Foreskin melanocyte (primary cell): ENCODE measurements at places on chromosomes 1 and 21.

DNA sequence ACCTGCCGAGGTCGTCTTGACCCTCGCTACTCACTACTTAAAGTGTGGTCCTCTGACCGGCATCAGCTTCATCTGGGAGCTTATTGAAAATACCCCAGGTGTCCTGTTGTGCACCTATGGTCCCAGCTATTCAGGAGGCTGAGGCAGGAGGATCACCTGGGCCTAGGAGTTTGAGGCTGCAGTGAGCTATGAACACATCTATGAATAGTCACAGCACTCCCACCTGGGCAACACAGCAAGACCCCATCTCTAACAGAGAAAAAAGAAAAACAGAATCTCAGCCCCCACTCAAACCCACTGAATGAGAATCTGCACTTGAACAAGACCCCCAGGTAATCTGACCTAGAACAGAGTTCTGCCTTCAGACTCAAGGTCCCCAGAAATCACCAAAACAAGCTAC lies 8.7 kb upstream of the OLIG1 start:
- no peak for DNase-seq

- no peak for DNase-seq
Observed at GRCh38 chr1:106680216-106680615, 376.3 kb upstream of the PRMT6 start.

DNA sequence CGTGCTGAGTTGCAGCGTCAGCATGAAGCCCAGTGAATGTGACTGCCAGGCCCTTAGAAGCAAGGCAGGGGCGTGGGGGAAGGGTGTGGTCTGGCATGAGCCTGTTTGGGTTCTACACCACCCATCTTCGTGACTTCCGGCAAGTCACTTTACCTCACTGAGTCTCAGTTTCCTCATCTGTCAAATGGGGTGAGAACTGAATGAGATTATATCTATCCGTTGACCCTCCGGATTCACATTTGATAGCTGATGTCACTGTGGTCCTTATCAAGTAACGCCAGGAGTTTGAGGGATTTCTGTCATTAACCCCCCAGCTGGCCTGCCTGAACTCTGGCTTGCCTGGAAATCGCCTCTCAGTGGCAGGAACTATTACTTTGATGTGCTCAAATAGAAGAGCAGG lies 15.6 kb downstream of the MRPL37 start:
- DNase-seq = no peak

DNA sequence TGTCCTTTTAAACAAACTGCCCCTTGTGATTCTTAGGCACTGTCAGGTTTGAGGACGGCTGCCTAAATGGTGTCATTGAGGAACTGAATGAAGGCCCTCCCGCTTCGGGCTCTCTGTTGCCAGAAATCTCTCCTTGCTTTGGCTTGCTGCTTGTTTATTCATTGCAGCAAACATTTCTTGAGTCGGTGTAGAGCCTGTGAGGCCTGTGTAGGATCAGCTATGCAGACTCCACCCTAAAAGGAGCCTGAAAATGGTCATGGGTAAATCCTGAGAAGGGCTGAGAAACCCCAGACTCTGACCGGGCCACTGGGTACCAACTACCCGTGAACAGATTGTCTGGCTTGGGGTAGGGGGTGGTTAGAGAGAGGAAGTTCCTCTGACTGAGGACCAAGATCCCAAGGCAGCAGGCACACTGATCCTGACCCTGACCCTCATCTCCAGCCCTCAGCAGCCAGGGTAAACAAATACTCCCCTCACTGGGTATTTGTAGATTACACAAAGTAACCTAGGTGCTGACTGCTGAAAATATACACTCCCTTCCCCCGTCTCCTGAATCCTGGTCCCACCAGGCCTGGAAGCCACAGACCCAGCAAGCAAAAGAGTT lies 3.1 kb downstream of the IL6R start:
- no peak for DNase-seq

DNA sequence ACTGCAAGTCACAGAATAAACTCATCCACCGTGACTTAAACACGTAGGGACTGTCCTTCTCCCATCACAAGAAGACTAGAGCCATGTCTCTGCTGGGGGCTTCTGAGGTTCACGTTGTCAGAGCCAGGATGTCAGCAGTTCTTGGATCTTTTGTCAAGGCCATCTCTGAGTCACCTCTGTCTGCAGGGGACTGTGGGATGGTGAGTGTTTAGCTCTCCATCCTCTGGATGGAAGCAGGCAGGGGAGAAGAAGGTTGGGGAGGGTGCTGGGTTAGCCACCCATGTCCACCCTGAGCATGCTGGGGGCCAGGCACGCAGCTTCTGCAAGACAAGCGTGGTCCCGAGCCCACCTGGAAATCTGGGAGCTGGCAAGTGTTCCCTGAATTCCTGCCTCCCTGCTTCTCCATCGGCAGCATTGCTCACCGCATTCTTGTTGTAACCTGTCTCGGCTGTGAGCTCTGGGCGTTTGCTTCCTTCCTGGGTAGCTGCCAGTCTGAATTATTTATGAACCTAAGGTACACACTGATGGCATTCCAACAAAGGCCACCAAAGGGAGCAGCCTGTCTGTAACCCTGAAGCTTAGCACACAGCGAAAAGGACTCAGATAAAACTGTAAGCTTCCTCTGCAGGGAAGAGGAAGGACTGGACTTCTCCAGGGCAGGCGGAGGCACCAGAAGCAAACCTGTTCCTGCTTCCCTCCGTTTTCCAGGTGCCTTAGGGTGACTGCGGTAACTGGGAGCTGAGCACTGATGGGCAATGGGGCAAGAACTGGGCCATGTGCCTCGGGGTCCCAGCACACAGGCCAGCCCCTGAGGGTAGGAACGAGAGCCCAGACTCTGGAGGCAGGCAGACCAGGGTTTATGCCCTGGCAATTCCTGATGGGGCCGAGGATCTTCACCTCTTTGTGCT lies 88.6 kb downstream of the RIPK4 start:
- no peak for DNase-seq

DNA sequence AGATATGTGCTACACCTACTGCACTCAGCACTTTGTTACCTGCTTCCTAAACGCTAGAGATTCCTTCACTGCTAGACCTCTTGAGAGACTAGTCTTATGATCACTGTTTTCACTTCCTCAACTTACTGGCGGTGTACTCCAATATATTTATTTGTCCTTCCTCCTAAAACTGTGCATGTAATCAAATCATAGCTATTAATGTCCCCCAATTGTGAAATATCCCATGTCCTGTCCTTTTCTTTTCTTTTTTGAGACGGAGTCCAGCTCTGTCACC lies 3.4 kb downstream of the SOAT1 start:
- no peak for DNase-seq

GRCh38 chr1:48677306-48678287 lies 99.1 kb downstream of the BEND5 start:
- DNase-seq = peak; percentile 35

- DNase-seq = no peak
Observed at GRCh38 chr21:45695086-45695485, 51.6 kb downstream of the PCBP3 start.

DNA sequence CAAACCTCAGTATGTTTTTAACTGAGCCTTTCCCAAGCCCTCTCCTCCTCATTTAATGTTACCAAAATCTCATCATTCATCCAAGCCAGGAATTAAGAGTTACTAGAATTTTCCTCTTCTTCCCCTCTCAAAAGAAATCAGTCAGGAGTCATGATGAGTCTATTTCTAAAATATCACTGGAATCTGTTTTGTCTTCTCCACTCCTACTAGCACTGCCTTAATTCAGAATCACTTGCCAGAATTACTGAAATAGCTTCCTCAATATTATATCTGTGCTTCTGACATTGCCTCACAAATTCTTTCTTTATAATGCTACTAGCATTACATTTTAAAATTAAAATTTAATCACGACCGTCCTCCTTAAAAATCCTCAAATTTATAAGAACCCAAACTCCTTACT lies 106.1 kb downstream of the PTGER3 start:
- no peak for DNase-seq

DNA sequence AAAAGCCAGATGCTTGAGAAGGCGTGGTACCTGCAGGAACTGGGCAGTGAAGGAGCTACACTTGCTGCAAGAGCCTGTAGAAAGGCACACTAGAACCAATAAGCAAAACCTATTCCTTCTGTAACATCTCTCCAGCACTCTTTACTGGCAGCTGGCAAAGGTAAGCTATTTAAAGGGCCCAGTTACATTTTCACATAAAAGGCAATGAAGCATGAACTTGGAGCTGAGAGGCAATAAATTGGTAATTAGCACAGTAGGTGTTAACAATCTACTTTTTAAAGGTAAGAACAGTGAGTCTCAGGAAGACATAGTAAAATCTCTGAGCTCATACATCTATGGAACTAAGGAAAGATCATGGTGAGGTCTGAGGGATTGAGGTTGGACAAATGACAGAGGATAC lies 167.1 kb upstream of the OLFM3 start:
- no peak for DNase-seq

- no peak for DNase-seq
Observed at GRCh38 chr1:225750420-225750819, 27.2 kb upstream of the SRP9 start.

- peak; percentile 94 for DNase-seq
Observed at GRCh38 chr1:234631721-234632125, 21.7 kb upstream of the IRF2BP2 start.

GRCh38 chr1:98373056-98373455 lies 288.5 kb upstream of the SNX7 start:
- DNase-seq = no peak

GRCh38 chr1:64569411-64569810 lies 99.5 kb downstream of the CACHD1 start:
- DNase-seq = no peak

DNA sequence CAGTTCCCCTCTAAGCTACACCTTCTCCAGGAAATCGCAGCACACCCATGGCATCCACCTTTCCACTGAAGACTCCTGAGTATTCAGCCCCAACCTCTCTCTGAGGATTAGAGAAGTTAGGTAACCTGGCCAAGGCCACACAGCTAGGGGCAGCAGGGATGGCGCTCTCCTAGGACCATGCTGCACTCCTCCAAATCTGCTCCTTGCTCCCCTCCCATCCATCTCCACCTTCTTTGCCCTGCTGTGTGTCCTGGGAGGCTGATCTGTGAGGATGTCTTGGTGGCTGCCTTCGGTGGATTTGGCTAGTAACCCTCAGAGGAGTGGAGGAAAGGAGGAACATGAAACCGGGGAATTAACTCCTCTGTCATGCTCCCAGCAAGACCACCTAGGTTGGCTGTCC lies 20.0 kb upstream of the PROK1 start:
- no peak for DNase-seq

DNA sequence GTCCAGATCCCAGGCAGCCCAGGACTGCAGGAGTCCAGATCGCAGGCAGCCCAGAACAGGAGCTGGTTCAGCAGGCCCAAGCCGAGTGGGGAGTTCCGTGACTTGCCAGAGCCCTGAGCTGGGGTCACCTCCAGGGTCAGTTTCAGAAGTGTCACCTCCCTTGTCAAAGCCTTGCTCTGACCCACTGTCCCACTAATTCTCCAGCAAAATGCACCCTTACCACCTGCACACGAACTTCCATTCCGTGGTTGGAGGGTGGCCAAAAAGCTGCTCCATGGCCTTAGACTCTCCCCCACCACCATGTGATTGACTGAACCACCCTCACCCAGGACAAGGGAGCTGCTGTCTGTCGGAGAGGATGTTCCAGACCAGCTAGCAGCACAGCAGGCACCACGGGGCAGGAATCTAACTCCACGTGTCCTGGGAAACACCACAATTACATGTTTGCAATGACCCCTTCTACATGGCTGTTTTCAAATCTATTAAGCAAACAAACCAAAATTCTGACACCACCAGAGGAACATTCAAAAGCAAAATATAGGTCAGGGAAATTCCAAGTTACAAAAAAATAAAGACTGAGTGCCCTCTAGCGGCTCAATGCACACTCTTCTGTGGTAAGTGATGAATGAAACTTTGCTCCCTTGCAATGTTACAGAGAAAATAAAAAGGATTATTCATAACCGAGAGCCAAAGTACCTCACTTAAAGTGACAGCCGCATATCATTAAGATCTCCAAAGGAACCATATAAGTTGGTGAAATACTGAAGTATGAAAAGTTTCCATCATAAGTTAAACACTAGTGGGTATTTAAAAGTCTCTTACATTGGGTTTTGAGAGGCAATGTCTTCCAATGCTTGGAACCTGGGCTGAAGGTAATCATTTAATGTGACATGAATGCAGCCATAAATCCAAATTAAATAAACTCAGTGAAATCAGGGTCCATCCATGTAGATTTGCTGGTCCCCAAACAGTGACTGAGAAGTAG lies 76.3 kb downstream of the NPHP4 start:
- peak; percentile 88 for DNase-seq

DNA sequence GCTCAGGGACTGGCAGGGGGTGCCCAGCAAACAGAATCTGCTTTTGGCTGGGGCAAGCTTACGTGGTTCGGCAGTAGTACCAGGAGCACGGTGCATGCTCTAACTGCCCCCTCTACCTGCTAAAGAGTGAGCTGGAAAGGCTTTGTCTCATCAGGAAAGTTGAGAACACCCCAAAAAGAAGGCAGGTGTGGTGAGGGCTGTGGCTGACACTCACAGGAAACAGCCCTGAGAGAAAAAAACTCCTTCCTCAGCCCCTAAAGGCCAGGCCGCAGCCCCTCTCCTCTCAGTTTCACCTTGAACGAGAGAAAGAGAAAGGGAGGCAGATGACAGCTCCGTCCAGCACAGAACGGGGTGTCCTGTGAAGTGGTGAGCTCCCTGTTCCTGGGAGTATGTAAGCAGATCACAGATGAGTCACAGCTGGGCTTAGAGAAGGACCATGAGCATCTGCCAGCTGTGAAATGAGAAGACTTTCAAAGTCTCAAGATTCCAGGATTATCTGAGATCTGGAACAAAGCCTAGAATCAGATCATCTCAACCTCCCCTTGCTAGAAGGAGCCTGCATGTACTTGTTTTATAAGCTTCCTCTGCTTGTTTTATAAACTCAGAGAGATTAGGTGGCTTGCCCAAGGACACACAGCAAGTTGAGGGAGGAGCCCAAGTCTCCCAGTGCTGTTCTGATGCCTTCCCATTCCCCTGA lies 13.4 kb downstream of the LAPTM5 start:
- DNase-seq = no peak

DNA sequence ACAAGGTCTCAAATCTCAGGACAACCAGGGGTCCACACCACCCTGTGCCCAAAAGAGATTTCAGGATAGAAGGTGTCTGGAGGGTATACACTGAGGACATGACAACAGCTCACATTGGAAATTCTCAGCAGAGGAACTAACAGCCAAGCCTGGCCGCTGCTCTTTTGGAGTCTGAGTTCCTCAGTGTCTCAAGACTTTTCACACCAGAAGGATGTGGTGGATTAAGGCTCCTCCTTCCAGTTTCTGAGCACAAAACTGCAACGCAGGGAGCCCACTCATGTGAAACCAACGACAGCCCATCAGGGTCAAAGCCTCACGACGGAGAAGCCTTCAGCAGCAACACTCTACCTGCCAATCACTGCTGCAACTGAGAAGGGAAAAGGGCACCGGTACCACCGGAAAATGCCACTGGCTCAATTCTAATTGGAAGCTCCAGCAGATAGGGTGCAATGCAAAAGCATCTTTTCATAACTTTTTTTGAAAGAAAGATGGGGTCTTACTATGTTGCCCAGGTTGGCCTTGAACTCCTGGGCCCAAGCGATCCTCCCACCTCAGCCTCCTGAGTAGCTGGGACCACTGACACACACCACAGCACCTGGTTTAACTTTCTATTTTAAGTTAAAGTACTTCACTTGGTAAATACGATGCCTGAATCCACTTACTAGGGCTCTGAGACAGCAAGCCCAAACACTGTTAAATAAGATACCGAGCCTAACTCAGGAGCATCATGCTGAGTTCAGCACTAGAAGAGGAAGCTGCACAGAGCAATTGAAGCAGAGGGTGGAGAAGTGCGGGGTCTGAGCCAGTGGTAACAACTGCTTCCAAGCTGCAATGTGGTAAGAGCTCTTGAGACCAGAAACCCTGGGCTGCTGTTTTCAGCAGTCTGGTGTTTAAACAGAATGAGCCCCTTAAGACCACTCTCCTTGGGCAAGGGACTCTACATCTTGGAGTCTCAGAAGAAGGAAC lies 7.8 kb downstream of the CAPZB start:
- no peak for DNase-seq
